ENCODE measurements at places on chromosomes 12 and 14. TPM values are rescaled to one million over a fixed set of nuclear protein-coding genes. Genes with fewer than 3 reads are reported as not detected.

Gene TAS2R19
- polyA plus RNA-seq, result not detected

Gene HVCN1
- polyA plus RNA-seq, result 76.5 TPM

Gene COX8C
- polyA plus RNA-seq, result not detected

Gene FIGNL2
- 0.20 TPM for polyA plus RNA-seq

Gene TAS2R46
- not detected for polyA plus RNA-seq

Gene IGF1
- 5.6 TPM for polyA plus RNA-seq

Gene CCDC196
- not detected for polyA plus RNA-seq

Gene RD3L
- polyA plus RNA-seq, result not detected

Gene SPIC
- polyA plus RNA-seq, result 11.6 TPM

Gene PYGL
- 15.1 TPM for polyA plus RNA-seq

Gene TOGARAM1
- polyA plus RNA-seq, result 3.6 TPM

Gene PNP
- 48.2 TPM for polyA plus RNA-seq

Gene PRICKLE1
- polyA plus RNA-seq, result 11.1 TPM

Gene TAS2R50
- 0.10 TPM for polyA plus RNA-seq

Gene KRT74
- not detected for polyA plus RNA-seq

Gene C12orf50
- not detected for polyA plus RNA-seq

Gene HSPB8
- polyA plus RNA-seq, result 44.7 TPM

Gene GUCY2C
- polyA plus RNA-seq, result 0.19 TPM

Gene TSPAN8
- polyA plus RNA-seq, result 0.21 TPM

Gene EFS
- 1.8 TPM for polyA plus RNA-seq

Gene MAGOHB
- 16.7 TPM for polyA plus RNA-seq

All from spleen (tissue), 13 donors.